ENCODE measurements at places on chromosomes 1 and 21.

- peak; percentile 72 for DNase-seq
Measured at GRCh38 chr1:109425391-109426280, 612 bp downstream of the PSMA5 start.

GRCh38 chr1:11594222-11594621, 60.0 kb downstream of the FBXO2 start:
- DNase-seq = no peak

DNA sequence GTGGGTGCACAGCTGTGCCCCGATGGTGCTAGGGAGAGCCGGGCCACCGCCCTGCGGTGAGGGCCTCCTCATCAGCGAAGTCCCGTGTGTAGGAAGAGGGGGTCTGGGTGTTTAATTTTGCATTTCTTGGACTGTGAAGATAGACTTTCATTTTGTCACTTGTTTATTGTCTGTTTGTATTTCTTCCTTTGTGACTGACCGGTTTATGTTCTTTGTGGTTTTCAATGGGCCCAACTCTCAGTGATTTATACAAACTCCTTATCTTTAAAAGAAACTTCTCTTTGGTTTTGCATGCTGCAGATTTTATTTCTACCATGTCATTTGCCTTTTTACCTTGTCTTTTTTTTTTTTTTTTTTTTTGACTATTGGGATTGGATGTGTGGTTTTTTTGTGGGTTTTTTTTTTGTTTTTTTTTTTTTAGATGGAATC, 65.1 kb downstream of the COL18A1 start:
- DNase-seq = no peak

GRCh38 chr1:225533238-225533637, 105.4 kb upstream of the LBR start:
- no peak for DNase-seq

DNA sequence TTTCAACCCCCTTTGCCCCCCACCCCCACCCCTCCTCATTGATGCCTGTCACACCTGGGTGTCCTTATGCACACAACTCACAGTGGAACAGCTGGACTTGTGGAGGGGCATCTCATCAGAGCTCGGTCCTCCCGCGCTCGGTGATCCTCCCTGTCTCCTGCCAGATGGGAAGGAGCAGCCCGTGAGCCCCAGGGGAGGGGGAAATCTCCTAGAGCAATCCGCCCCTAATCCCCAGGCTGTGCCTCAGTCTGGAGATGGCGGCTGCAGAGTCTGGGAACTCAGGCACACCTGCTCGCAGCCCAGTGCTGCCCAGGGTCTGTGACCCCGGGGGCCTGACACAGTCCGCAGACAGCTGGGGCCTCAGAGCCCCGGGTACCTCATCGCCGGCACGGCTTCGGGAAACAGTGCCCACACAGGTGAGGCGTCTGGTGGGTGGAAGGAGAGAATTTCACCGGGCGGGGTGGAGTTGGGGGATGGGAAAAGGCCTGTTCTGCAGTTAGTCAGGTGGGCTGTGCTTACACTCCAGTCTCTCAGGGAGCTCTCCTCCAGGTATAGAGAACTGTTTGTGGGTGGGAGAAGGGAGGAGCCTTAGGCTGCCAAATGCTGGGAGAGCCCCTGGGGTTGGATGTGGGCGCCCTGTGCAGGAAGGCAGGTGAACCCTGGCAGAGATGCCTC, 29.3 kb downstream of the TMCC2 start:
- DNase-seq = no peak

DNA sequence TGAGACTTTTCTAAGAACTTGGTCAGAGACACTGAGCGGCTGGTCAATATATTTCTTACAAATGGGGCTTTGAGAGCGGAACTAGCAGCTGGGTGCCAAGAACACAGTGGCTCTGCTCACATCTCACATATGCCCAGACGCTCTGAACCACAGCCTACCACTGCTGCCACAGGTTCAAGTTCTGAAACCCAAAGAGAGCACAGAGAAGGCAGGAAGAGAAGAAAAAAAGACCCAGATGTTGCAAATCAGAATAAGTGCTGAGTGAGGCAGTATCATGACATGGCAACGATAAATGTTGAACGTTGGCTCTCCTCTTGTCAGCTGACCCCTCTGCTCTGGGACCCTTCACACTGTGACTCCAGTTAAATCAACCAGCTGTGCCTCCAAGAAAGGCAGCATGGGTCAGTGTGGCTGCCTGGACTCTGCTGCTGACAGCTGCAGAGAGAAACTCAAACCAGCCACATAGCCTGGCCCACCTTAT, 26.4 kb downstream of the HIVEP3 start:
- DNase-seq = peak; percentile 42
